Ovary (tissue), 10 donors: ENCODE measurements at places on chromosomes 6 and 20.
A peak's percentile ranks its signal among the peaks of the same experiment; 100 is the strongest.

- no peak for DNase-seq
Measured at GRCh38 chr20:18922898-18923297, 109.3 kb downstream of the SCP2D1 start.

- DNase-seq = peak; percentile 14
Measured at GRCh38 chr6:112183271-112183671, 71.1 kb downstream of the LAMA4 start.

DNA sequence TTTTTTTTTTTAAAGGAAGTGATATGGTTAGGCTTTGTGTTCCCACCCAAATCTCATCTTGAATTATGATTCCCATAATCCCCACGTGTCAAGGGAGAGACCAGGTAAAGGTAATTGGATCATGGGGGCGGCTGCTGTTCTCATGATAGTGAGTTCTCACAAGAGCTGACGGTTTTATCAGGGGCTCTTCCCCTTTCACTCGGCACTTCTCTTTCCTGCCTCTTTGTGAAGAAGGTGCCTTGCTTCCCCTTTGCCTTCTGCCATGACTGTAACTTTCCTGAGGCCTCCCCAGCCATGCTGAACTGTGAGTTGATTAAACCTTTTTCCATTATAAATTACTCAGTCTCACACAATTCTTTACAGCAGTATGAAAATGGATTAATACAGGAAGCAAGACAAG lies 64.3 kb downstream of the ZFP64 start:
- DNase-seq = no peak

DNA sequence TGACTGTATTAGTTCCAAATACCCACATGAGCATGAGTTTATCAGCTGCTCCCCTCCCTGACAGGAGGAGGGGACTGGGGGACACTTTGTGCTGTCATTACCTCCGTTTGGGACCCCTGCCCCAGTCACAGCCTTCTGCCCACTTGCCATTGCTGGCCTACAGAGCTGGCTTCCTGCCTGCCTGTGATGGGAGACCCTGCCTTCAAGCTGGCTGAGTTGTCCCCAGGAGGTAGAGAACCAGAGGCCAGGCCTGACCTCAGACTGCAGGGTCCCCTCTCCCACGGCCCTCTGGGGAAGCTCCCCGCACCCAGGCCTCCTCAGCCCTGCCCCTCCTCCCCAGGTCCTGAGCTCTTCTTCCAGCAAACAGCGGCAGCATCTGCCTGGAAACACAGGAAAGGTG lies 105.5 kb downstream of the JPH2 start:
- DNase-seq = no peak

GRCh38 chr6:34723203-34723602 lies 26.6 kb upstream of the ILRUN start:
- DNase-seq = no peak

- DNase-seq = no peak
Measured at GRCh38 chr6:151052021-151052646, 186.6 kb downstream of the MTHFD1L start.
